Stimulated activated CD8-positive, alpha-beta memory T cell treated with anti-CD3 and anti-CD28 coated beads, Interleukin-7, amount 100 ng/mL, for 48 hours (primary cell): ENCODE measurements at places on chromosomes 6 and 20.

GRCh38 chr6:168105813-168106632, 27.0 kb upstream of the FRMD1 start:
- DNase-seq, result no peak

GRCh38 chr20:1499528-1500420, 8.6 kb upstream of the SIRPB2 start:
- DNase-seq, result no peak

DNA sequence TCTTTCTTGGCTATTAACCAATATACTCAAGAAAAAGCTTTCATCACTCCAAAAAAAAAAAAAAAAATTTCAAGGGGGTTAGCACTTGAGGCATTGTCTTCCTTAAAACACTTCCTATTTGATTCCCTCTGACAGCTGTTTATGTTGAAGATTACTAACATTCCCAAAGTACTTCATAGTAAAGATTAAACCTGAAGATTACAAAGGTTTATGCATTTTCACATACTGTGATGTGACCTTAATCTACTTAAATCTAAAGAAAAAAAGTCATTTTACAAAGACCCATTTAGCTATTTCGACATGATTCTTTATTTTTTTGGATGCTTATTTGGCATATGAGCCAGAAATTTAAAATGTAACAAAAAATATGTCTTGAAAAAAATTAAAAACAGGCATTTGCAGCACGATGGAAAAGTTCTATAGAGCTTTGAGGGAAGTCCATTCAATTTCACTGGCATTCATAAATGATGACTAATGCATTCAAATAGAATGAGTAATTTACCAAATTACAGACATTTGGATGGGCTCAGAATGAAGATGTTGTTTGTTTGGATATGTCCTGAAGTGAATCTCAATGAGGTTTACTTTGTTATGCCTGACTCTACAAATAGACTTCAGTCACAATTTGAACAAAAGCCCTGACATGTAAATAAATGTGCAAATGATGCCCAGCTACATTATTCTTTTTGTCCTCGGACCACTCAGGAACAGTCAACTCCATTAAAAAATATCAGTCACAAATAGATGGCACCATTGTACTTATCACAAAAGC, 674.6 kb upstream of the MARCKS start:
- DNase-seq, result no peak

- no peak for DNase-seq
Measured at GRCh38 chr6:11039040-11039439, 5.1 kb downstream of the ELOVL2 start.

DNA sequence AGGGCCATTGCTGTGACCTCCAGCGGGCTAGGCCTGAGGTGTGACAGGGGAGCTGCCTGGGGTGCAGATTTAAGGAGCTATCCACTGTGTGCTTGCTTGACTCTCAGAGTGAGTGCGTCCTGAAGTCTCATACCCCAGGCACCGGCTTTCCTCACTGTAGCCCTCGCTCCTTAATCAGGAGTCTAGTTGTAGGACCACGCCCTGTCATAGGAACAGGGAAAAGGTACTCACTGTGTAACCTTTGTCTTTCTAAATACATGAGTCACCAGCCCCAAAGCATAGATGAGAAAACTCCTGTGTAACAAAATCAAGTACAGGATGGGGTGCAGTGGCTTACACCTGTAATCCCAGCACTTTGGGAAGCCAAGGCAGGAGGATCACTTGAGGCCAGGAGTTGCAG, 141.7 kb downstream of the TMEM242 start:
- DNase-seq, result no peak

GRCh38 chr6:13318821-13319220, 9.5 kb downstream of the TBC1D7 start:
- no peak for DNase-seq

GRCh38 chr6:116847227-116847626, 18.3 kb upstream of the GPRC6A start:
- DNase-seq, result no peak

- peak; percentile 53 for DNase-seq
Measured at GRCh38 chr6:106114492-106114891, 28.4 kb downstream of the PRDM1 start.

DNA sequence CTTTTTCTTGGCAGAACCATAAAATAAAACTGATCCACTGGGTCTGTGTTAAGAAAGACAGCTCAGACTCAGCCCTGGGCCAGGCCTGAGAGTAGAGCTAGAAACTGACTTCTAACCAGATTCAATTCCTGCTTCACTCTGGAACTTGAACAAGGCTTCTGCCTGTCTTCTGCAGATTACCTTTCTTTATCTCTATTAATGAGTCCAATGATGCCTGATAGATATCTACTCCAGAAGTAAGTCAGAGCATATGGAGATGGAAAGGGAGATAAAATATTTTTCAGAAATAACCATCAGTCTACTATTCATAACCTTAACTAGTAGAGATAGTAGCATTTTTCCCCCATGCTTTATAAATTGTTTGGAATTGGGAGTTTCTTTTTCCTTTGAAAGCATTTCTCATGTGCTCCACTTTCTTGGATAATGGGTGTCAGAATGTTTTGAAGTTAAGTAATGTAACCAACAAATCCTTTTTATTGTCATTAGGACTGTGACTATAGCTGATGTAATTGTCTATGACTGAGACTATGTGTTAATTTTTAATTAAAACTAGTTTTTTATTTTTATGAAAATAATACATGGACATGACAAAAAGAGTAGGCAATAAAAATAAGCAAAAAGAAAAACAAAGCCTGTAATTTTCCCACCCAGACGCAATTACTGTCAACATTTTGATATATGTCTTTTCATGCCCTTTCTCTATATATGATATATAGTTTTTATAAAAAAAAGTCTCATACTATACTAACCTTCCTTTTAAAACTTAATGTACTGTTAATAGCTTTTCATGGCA, 7.2 kb downstream of the SOBP start:
- DNase-seq, result no peak

DNA sequence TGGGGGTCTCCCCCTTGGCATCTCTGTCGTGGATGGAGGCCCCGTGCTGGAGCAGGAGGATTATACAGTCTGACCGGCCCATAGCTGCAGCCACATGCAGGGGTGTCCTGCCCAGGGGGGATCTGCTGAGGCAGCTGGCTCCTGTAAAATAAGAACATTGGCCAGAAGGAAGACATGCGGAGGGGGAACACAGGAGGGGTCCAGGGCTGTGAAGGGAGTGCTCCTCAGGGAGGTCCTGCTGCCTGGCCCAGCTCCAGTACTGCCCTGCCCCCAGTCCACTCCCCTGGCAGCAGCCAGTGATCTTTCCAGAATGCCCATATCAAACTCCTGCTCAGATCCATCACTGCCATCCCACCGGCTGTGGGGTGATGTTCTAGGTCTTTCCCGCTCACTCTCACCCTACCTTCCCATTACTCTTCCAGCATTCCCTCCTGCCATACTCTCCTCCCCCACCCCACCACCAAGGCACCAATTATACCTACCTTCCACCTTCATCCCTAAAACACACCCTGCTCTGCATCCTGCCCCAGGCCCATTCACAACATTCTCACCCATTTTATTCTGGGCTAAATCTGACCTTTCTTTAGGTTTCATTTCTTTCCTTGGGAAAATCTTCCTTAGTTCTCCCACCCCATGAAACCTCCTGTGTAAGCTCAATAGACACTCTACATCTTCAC, 9.7 kb downstream of the ANKRD60 start:
- DNase-seq, result no peak

DNA sequence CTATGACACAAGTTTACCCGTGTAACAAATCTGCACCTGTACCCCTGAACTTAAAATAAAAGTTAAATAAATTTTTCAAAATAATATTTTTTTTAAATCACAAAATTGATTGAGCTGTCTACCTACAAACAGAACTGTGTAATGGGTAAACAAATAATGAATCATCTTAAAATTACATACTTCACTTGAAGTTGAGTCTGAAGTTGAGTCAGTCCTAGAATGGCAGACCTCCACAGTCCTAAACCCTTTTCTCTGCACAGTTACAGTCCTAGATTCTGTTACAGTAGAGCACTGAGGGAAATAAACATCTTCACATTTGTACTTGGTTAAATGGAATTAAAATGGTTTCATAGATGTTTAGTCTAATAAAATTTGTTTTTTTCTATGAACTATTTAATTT, 880.8 kb downstream of the PHF3 start:
- DNase-seq, result no peak

- DNase-seq, result no peak
Measured at GRCh38 chr6:98657764-98658163, 176.6 kb upstream of the POU3F2 start.

- no peak for DNase-seq
Measured at GRCh38 chr20:45253261-45253660, 1.1 kb downstream of the SLPI start.

DNA sequence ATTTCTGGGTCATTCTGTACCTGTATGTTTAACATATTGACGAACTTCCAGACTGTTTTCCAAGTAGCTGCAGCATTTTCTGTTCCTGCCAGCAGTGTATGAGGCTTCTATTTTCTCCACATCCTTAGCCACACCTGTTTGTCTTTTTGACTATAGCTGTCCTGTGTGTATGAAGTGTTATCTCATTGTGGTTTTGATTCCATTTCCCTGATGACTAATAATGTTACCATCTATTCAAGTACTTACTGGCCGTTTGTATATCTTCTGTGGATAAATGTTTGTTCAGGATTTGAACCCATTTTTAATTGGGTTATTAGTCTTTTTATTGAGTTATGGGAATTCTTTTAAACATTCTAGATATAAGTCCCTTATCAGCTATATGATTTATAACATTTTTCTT, 95.2 kb downstream of the JAG1 start:
- no peak for DNase-seq

DNA sequence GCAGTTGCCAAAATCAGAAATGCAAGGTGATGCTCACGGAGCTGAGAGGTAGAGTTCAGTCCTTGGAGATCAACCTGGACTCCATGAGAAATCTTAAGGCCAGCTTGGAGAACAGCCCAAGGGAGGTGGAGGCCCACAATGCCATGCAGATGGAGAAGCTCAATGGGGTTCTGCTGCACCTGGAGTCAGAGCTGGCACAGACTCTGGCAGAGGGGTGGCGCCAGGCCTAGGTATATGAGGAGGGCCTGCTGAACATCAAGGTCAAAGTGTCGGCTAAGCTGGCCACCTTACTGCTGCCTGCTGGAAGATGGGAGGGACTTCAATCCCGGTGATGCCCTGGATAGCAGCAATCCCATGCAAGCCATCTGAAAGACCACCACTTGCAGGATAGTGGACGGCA, 23.9 kb upstream of the FUT9 start:
- no peak for DNase-seq

GRCh38 chr6:45630801-45631200, 253.1 kb upstream of the SUPT3H start:
- no peak for DNase-seq

GRCh38 chr6:3623451-3624249, 127.9 kb downstream of the PXDC1 start:
- peak; percentile 3 for DNase-seq

- DNase-seq, result no peak
Measured at GRCh38 chr20:17465236-17465635, 65.9 kb downstream of the BFSP1 start.

DNA sequence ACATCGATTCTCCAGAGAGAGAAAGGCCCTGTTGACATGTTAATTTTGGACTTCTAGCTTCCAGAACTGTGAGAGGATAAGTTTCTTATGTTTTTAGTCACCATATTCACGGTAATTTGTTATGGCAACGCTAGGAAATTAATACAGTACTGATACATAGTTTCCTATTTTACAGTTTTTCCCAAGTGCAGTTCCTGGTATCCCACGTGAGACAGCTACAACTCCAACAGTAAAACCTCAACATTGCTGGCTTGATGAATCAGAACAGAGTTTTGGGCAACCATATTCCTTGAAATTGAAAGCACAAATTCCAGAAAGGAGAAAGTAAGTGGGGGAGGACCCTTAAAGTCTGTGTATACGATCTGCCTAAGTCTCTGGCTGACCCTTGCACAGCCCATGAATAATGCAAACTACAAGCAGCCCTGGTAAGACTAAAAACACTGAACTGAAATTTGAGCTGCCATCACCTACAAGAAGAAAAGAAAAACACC, 505.1 kb upstream of the NRSN1 start:
- no peak for DNase-seq

GRCh38 chr20:23603321-23603720, 2.4 kb downstream of the CST9 start:
- DNase-seq, result no peak

- DNase-seq, result no peak
Measured at GRCh38 chr6:134888316-134888715, 61.6 kb downstream of the ALDH8A1 start.

- DNase-seq, result no peak
Measured at GRCh38 chr20:23655491-23656211, 17.9 kb upstream of the CST3 start.

DNA sequence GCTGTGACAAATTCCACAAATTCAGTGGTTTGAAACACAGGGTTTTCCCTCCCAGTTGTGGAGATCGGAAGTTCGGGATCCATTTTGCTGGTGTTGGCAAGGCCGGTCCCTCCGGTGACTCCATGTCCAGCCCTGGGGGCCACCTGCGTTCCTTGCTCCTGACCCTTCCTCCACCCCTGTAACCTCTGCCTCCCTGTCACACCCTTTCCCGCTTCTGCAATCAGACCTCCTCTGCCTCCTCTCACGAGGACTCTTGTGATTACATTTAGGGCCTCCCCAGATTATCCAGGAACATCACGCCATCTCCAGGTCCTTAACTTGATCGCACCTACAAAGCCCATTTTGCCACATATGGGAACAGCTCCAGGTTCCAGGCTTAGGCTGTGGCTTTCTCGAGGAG, 12.5 kb downstream of the RPS6KA2 start:
- DNase-seq, result no peak

- no peak for DNase-seq
Measured at GRCh38 chr6:154732538-154733182, 556 bp upstream of the SCAF8 start.

- no peak for DNase-seq
Measured at GRCh38 chr6:128807577-128807976, 75.4 kb upstream of the LAMA2 start.

DNA sequence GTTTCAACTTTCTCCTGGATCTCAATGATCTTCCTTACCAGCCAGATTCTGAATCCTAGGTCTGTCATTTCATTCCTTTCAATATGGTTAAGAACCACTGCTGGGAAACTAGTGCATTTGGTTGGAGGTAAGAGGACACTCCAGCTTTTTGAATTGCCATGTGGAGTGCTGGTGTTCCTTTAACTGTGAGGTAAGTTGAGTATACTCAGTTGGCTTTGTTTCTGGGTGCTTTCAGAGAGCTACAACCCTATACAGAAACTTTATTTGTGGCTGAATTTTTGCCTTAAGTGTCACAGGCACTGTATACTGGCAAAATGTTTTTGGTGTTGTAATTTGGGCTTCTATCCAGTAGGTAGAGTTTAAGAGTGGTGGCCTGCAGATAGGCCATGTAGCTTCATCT, 175.8 kb downstream of the TBC1D32 start:
- no peak for DNase-seq
